ENCODE measurements at places on chromosomes 7 and 10. TPM values are rescaled to one million over a fixed set of nuclear protein-coding genes. Genes with fewer than 3 reads are reported as not detected.

- no peak for DNase-seq
Observed at GRCh38 chr10:95431900-95432342, 129.2 kb downstream of the SORBS1 start.

DNA sequence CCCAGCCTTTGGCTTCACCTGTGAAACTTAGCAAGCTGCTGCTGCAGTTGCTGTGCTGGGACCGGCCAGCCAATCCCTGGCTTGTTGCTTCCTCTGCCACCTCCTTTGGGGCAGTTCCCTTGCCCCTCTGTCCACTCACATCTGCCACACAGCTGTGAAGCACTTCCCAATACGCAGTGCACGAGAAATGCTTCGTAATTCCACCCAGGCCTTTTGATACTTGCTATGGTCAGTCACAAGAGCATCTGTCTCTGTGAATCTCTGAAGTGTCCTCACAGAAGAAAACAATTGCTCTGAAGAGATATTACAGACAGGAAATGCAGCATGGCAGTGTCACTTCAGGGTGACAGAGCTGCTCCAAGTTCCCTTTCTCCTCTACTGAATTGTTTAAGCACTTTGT lies 208.5 kb downstream of the PTEN start:
- DNase-seq = no peak

DNA sequence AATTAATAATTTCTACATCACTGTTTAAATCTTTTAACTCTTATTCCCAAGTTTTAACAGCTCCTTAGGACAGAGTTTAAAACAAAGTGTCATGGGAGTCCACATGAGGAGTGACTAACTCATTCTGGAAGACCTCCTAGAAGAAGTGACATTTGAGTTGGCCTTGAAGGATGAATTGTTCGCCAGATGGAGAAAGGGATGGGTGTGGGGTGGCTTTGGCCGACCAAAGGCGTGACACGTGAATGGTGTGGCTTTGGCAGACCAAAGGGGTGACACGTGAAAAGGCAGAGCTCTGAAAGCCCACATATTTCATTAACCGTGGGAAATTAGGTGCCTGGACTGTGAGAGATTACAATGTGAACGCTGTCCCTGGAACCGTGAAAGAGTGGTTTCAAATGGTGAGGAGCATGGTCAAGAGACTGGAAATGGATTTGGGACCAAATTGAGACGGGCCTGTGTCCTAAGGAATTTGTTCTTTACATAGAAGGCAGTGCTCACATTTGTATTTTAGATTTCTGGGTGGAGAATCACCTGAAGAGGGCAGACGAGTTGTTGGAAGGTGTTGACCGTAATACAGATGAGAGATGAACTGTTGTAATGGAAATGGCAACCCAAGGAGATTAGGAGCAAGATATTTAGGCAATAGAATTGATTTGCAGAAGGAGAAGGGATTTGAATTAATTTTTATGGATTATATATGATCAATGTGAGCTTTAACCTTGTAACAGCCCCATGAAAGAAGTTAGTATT lies 228.1 kb downstream of the BICC1 start:
- no peak for DNase-seq

GRCh38 chr7:103031781-103032180 lies 42.8 kb downstream of the FBXL13 start:
- DNase-seq = no peak

- DNase-seq = no peak
Observed at GRCh38 chr10:124214610-124215375, 121.4 kb upstream of the CHST15 start.

Gene PLEKHS1
- polyA plus RNA-seq = 0.11 TPM
